LNCaP clone FGC (cell line): ENCODE measurements at places on chromosomes 3 and 15.
A peak's percentile ranks its signal among the peaks of the same experiment; 100 is the strongest.

GRCh38 chr3:116971531-116971930 is 262.0 kb downstream of the TUSC7 start:
- no peak for DNase-seq

GRCh38 chr3:133384331-133385027 is 15.4 kb upstream of the BFSP2 start:
- DNase-seq = peak; percentile 35

GRCh38 chr3:53775834-53776251 is 70.4 kb downstream of the CHDH start:
- no peak for DNase-seq

GRCh38 chr15:39698444-39699390 is 83.9 kb downstream of the FSIP1 start:
- DNase-seq = no peak

DNA sequence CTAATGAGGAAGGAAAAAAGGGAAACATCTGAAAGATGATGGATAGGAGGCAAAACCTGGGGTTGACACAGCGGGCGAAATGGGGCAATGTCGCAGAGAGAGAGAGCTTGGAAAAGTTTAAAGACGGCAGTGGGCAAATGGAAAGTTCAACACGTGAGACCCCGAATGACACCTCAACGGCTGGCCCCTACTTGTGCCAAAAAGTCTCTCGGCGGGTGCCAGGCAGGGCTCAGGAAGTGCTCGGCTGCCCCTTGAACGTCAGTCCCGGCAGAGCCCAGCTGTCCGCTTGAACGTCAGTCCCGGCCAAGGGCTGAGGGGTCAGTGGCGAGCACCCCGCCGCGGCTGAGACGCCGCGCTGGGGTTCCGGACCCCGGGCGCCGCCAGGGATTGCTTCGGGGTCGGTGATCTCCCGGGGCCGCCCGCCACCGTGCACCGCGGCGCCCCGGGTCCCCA is 658 bp downstream of the EOGT start:
- DNase-seq = no peak

DNA sequence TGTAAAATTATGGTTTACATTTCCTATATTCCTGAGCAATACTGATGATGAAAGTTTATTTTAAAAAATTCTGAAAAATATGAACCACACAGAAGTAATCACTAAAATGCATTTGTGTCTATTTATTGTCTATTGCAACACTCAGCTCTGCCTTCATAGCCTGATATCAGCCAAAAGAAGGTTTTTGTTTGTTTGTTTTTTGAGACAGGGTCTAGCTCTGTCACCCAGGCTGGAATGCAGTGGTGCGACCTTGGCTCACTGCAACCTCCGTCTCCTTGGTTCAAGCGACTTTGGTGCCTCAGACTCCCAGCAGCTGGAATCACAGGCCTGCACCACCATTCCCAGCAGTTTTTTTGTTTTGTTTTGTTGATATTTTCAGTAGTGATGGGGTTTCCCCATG is 1560.2 kb downstream of the SI start:
- DNase-seq = no peak

DNA sequence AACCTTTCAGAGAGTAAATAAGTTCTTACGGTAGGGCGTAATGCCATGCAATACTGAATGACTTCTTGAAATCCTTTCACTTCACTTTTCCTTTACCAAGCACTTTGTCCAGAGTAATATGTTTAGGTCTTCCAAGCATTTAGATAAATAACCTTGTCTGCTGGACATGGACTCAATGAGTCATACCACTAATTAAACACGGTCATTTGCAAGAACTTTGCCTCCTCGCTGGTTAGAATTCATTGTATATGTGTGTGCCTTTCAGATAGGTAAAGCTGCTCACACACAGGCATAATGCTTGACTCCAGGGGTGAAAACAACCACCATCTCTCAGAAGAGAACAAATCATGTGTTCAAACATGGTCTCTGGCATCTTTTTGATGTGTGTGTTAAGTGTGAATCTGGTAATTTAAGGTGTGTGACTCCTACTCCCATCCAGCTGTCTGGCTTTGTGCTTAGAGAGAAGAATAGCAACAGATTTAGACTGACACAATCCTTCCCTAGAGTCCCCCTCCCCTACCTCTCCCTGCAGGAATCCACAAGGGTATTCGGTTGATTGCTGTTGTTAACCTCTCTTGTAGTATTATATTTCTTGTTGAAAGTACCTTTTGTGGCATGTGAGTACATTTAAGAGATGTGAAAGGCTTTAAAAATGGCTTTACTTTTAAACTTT is 419.0 kb downstream of the CNTN4 start:
- DNase-seq = no peak

GRCh38 chr15:77634266-77634962 is 1.7 kb upstream of the LINGO1 start:
- DNase-seq = peak; percentile 27

DNA sequence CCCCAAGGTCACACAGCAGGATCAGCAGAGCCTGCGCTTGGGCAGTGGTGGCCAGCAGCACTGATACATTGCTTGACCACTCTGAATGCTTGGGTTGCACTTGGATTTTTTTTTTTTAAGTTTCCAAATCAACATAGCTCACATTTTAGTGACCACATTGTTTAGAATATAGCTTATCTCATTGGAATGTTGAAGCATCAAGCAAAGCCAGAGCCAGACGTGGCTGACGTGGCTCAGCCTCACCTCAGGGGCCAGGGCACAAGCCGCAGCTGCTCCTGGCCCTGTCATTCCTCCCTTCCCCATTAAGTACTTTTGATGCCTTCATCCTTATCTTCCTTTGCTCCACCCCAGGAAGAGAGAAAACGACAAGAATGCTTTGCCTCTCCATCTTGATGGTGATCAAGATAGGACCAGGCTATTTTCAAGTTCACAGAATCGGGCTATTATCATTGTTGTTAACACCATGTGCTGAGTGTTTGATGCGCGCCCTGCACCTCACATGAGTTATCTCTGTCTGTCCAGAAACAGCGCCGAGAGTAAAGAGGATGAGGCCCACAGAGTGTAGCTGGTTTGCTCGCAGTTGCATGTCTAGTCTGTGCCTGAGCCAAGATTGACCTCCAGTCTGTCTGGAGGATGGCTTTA is 75.8 kb downstream of the AAGAB start:
- no peak for DNase-seq

DNA sequence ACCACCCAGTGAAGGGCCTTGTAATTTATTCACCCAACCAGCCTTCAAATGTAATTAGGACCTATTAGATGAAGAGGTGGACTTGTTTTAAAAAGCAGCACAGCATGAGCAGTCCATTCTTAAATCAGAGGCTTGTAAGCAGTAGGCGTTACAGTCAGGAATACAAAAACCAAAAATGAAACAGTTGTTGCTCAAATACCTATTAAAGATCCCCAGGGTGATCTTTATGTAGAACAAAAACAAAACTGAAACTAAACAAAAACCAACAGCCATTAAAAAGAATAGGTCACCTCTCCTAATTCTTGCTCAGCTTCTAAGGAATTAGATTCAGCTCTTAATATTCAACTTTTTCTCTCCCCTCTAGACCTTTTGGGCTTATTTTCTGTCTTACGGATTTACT is 104.9 kb upstream of the ST8SIA2 start:
- no peak for DNase-seq

GRCh38 chr3:195001261-195001660 is 269.7 kb downstream of the XXYLT1 start:
- no peak for DNase-seq

GRCh38 chr15:41788262-41788661 is 14.0 kb downstream of the MAPKBP1 start:
- DNase-seq = no peak

DNA sequence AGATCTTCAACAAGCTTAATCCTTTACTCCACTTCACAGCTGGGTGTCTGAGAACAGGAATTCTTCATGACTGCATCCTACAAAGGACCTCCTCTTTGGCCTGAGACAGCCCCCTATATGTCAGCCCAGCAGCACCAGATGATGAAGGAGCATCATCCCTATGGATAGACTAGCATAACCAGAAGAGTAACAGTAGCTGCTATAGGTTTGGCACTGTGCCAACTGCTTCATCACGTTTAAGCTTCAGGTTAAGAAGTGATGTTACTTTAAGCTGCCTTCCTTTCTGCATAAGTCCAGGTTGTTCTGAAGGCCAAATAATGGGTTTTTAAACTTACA is 50.6 kb downstream of the CMSS1 start:
- DNase-seq = no peak

- no peak for DNase-seq
These were observed 375.6 kb upstream of the CCDC54 start for GRCh38 chr3:107001635-107002034.

GRCh38 chr3:145899241-145899640 is 261.7 kb downstream of the PLOD2 start:
- DNase-seq = no peak

GRCh38 chr15:82737975-82738374 is 28.3 kb upstream of the AP3B2 start:
- DNase-seq = no peak

DNA sequence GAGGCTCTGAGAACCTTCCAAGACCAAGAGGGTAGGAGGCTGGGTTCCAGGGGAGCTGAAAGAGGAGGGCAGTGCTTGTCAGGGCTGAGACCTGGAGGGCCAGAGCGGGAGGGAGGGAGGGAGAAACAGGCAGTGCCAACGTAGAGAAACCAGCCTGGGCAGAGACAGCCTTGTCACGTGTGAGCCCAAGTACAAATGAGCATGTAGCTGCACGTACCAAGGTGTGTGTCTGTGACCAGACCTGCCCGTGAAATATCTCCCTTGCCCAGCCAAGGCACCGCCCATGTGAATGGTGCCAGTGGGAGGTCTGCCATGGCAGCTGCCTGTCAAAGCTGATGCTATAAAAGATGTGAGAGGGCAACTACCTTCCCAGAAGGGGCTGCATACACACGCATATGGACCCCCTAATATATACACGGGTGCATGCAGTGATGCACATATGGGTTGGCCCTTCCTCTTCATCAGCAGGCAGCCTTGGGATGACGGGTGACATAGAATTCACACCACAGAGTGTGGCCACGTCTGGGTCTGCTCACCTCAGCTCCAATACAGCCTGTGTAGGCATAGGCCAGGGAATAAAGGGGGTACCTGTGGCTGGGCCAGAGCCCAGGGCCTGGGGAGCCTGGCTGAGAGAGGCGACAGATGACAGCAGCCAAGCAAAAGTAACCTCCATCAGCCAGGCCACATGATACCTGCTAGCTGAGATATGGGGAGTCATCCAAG is 7.8 kb upstream of the CTDSPL start:
- peak; percentile 95 for DNase-seq

GRCh38 chr3:60758831-60759230 is 492.4 kb downstream of the FHIT start:
- DNase-seq = no peak

DNA sequence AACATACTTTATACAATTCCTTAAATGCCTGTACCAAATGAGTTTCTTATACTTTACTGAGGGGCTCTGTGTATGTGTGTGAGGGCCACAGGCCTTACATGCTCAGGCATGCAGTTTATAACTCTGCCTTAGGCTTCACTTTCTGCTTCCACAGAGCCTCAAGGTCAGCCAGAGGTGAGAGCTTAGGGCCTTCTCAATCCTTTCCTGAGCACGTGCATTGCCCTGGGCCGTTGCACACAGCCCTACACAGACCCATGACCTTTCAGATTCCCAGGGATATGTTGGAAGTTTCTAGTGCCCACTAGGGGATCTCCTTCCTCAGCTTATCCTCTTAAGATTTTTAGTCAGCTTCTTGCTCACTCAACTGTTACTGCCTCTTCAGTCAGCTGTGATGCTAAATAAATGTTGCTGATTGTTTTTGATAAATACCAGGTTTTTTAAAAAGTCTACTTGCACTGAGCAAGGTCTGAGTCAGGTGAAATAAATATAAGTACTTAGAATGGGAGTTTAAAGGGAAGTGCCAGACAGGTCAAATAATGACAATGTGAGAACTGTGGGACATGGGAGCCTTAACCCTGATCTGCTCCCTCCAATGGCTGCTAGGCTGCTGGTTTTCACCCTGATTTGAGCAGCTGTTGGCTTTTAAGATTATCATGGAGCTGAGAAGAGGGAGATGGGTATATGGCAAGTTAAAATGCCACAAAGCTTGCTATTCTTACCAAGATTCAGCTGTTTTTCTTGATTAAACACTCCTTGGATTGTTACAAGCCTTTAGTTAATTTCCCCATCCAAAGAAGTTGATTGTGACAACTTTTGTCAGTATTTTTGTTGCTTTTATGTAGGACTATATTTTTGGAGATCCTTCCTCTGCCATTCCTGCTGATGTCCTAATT is 169.5 kb downstream of the PLD1 start:
- DNase-seq = no peak

DNA sequence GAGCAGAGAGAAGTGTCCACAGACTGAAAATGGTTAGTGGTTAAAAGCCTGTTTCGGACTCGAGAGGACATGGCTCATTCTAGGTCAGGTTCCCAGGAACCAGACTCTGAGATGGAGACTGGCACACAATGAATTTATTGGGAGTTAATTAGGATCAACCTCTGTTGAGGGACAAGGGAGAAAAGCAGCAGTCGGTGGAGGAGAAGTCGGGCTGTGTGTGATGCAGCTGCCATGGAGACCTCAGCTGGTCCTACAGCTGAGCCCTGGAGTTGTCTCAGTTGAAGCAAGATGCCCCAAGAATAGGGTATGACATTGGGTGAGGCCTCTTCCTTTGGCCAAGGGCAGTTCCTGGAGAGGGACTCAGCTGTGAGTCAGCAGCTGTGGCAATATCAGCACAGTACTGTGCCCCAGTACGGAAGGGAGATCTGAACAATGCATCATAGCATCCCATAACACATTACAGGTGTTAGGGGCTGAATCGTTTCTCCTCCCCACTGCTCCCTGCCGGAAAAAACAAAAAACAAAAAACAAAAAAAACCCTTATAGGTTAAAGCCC is 105.4 kb downstream of the ABHD5 start:
- DNase-seq = no peak

GRCh38 chr15:60179786-60180391 is 175.8 kb downstream of the FOXB1 start:
- no peak for DNase-seq

- DNase-seq = no peak
These were observed 31.8 kb upstream of the MYZAP start for GRCh38 chr15:57559875-57560274.

GRCh38 chr3:46416125-46416810 is 9.2 kb downstream of the CCRL2 start:
- no peak for DNase-seq

- DNase-seq = no peak
These were observed 93.4 kb downstream of the LRRK1 start for GRCh38 chr15:101012326-101013200.

DNA sequence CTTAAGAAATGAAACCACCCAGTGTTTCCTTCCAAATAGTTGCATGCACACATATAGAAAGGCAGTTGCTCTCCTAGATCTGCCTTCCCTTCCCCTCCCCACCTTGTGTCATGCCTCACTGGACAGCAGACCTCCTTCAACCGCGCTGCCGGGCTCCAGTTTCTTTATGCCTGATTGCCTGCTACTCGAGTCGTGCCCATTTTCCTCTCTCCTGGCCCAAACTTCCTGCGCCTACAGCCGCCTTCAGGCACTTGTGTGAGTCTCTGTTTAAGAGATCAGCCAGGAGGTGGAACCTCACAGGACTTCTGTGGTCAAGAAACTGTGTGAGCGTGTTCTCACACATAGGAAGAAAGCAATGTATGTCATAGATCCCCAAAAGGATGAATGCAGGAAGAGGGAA is 8.8 kb upstream of the FAM107A start:
- DNase-seq = no peak

DNA sequence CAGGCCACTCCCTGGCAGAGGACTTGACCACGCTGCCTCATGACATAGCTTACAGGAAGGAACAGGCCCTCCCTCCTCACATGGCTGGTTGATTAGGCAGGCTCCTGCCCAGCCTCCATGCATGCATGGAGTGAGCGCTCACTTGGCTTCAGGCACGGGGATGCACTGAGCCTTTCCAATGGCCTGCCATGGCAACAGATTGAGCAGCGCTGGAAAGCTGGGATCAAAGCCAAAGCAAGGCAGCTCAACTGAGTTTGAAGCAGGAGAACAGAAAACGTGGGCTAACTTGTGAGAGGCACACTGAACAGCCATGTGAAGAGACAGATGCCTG is 5.9 kb upstream of the GRAMD2A start:
- DNase-seq = peak; percentile 22
